ENCODE measurements at places on chromosomes 7 and 10. TPM values are rescaled to one million over a fixed set of nuclear protein-coding genes. Genes with fewer than 3 reads are reported as not detected.

- no peak for DNase-seq
Observed at GRCh38 chr7:51067258-51067657, 249.4 kb downstream of the COBL start.

DNA sequence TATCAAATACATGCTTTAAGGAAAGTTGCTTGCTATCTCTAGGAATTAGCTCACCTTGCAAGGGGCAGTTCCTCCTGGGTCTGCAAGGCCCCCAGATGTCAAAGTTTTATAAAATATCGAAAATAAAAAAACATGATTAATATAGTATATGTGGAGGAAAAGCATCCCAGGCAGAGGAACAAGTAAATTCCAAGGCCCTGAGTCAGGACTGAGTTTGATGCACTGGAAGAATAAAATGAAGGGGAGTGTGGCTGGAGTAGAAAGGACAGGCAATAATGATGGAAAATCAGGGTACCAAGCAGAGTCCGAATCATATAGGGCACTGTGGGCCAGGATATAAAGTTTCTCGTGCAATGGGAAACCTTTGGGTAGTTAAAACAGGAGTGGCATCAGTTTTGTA lies 112.4 kb upstream of the EEPD1 start:
- no peak for DNase-seq

GRCh38 chr10:123446449-123447156 lies 219.6 kb upstream of the GPR26 start:
- no peak for DNase-seq

DNA sequence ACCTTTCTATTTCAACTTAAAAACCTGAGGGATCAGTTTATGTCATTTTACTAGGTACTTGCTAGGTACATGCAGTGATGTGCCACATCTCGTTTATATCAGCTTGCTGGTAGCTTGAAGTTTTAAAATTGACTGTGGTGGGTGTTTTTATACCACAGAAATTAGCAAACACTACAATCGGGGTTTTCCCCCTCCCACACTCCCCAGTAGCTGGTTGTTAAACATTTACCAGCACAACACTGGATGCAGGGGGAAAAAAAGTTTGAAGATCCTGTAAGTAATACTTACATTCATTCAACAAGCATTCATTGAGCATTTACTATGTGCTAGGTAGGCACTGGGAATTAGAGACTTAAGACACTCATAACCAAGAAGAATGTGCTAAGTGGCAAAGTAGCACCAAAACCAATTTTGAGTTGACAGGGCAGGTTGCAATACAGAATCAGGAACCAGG lies 32.6 kb downstream of the USP6NL start:
- no peak for DNase-seq

GRCh38 chr7:1580422-1581030 lies 10.7 kb upstream of the PSMG3 start:
- no peak for DNase-seq

DNA sequence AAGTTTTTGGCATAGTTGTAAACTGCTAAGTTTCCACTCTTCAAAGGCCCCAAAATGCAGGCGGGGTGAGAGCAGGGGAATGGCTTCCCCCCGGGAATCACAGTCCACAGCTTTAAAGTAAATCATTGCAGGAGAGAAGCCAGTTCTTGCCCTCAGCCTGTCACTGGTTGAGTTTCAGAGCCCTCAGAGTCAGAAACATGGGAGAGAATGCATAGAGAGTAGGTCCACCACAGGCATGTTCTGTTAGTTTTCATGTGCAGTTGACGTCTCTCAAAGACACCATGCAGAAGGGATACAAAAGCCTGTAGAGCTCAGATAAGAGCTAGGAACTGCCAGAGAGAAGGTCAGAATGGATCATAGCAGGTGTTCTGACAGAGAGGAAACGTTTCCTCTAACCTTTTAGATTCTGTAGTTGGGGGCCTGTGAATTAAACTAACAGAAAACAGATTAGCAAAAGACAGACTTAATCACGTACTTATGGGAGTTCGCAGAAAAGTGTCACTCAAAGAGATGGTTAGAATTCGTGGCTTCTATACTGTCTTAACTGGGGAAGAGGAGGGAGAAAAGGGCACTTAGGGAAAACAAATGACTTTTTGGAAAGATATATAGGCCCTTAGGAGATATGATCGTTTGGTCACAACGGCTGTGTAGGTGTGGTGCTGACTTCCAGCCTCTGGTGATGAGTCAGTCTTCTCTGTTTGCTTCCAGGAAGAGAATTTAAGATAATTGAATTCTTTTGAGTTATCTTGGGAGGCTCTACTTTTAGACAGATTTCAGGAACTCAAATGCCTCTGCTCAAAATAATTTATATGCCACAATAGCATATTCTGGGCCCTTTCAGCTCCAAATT lies 48.0 kb upstream of the MSRB2 start:
- DNase-seq, result no peak

The NT5C3A gene
- total RNA-seq, result 18.2 TPM
